Fibroblast of skin of back (primary cell): ENCODE measurements at places on chromosomes 16 and 17.

DNA sequence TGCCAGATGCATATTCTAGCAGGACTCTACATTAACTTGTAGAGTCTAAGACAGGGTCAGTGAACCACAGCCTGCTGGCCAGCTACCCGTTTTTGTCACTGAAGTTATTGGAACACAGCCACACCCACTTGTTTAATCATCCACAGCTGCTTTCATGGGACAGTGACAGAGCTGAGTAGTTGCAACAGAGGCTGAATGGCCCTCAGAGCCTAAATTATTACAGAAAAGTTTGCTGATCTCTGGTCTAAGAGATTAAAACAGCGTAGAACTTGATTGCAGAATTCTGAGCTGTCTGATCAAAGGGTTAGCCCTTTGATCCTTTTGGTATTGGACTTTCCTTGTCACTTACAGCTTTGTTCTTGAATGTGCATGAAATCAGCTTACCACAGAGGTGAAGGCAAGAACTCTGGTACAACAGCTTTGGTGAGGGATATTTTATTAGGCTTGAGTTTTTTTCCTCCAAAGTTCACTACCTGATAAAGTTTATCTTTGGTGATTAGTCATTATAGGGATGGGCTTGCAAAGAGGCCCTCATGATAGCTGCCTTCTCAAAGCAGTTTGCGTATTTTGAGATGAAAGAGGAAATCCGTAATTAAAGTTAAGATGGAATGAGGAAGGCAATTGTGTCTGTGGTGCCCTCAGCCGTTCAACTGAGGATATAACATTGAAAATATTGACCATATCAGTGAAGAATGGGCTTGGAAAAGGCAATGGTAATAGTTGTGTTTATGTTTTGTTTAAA, 23.6 kb downstream of the ALDH3A2 start:
- peak; percentile 16 for DNase-seq

DNA sequence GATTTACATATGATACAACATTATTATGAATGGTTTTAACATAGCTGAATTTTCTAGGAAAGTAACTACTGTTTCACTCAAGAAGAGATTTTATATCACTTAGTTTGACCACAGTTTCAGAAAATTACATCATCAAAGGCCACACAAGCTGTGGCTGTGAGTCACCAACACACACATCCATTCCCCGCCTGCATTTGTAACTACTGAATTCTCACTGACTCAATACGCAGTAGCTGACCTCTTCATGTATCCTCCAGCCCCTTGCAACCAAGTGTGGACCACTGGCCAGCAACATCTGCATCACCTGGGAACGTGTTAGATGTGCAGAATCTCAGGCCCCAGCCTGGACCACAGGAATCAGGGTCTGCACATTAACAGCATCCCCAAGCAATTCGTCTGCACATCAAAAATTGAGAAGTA, 197.6 kb downstream of the XYLT1 start:
- peak; percentile 94 for DNase-seq

DNA sequence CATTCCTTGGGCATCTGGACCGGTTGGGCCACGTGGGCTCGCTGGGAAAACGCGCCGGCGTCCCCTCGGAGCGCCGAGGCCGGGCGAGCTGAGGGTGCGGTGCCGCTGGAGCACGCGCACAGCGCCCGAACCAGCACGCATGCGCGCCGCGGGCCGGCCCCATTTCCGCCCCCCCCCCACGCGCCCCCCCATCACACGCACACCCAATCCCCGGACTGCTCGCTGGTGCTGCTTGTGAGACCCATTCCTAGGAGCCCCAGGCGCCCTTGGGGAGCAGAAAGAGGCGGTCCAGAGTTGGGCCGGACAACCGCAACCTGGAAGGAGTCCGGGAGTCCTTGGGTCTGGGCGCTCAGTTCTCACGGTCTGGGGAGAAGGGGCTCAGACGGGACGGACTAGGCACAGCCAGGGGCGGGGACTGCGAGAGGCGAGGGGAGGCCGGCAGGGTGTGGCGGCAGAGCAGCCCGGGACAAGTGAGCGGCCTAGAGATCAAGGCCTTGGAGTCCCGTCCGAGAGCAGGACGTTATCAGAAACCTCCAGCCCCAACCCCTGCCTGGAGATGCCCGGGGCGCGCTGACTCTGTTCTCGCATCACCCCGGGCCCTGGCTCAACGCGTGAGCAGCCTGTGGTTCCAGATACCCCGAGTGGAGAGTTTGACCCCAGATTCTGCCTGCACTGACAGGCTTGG, 6.0 kb upstream of the CBX8 start:
- DNase-seq: no peak

DNA sequence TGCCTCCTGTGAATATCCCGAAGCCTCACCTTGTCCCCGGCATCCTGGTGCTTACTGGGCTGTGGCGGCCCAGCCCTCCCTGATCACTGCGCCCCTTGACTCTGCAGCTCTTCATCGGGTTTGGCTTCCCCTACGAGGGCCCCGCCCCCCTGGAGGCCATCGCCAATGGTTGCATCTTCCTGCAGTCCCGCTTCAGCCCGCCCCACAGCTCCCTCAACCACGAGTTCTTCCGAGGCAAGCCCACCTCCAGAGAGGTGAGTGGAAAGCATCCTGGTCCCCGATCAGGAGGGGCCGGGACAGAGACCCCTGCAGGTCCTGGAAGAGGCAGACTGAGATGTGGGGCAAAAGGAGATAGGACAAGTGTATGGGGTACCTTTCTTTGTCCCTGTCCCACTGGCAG, 72.1 kb downstream of the MGAT5B start:
- no peak for DNase-seq

DNA sequence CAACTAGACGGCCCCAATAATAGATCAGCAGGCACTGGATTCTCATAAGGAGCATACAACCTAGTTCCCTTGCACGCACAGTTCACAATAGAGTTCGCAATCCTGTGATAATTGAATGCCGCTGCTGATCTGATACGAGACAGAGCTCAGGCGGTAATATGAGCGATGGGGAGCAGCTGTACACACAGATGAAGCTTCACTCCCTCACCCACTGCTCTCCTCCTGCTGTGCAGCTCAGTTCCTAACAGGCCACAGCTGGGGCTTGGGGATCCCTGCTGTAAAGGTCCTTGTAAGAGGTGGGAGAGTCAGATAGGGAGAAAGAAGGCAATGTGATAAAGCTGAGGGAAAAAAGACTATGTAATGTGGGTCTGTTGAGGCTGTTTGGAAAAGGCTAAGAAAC, 577.5 kb downstream of the RBFOX1 start:
- no peak for DNase-seq

- no peak for DNase-seq
These were observed 14.2 kb downstream of the ETV4 start for GRCh38 chr17:43531955-43532354.

- DNase-seq: peak; percentile 30
These were observed 2.1 kb downstream of the VAT1 start for GRCh38 chr17:43020030-43020621.

DNA sequence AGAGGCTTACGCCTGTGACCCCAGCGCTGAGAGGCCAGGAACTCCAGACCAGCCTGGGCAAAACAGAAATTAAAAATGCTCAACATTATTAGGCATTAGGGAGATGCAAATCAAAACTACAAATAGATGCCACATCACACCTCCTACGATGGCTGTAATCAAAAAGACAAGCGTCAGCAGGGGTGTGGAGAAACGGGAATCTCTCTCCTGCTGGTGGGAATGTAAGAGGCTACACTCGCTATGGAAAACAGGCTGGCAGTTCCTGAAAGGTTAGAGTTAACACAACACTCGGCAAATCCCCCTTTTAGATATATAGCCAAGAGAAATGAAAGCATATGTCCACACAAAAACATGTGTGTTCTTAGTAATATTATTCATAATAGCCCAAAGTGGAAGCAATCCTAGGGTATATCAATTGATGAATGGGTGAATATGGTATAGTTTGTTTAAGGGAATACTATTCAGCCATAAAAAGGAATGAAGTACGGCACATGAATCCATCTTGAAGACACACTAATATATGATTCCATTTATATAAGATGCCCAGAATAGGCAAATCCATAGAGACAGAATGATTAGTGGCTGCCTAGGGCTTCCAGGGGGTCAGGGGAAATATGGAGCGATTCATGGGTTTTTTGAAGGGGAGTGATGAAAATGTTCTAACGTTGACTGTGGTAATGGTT, 1.8 kb upstream of the NPRL3 start:
- no peak for DNase-seq

- DNase-seq: no peak
These were observed 592.5 kb upstream of the CA10 start for GRCh38 chr17:52751051-52751450.

GRCh38 chr16:65855171-65856145, 511.0 kb upstream of the CDH5 start:
- DNase-seq: no peak

DNA sequence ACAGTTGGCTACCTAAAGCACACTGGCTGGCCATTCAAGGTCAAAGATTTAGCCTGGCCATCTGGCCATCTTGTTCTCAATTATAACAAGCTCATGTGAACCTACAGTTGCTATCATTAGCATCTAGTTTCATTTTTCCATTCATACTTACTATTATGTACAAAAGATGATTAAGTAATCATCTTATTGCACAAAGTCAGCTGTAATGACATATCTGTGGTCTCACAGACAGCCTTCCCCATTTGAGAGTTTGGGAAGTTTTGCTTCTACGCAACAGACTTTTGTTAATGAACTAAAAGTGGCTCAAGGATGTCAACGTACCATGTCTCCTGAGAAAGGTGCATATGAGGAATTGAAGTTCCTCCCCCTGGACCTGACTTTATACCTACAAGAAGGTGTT, 51.3 kb downstream of the HS3ST3B1 start:
- DNase-seq: no peak

- DNase-seq: no peak
These were observed 22.9 kb downstream of the SOCS1 start for GRCh38 chr16:11232852-11233726.
